Choroid plexus epithelial cell (primary cell): ENCODE measurements at places on chromosomes 1 and 21.

DNA sequence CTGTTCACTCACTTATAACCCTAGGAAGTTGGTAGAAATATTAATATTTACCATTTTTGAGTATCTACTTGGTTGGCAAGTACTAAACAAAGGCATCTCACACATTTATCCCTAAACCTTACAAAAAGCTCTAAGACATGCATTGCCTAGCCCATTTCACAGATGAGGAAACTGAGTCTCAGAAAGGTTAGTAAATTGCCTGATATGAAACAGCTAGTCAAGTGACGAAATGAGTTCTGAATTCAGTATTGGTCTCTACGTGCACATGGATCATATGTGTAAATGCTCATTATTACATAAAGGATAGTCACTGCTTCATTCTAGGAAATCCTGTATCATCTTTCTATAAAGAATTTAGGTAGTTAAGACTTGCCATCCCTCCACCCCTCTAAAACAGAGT, 105.1 kb downstream of the BARHL2 start:
- no peak for DNase-seq

DNA sequence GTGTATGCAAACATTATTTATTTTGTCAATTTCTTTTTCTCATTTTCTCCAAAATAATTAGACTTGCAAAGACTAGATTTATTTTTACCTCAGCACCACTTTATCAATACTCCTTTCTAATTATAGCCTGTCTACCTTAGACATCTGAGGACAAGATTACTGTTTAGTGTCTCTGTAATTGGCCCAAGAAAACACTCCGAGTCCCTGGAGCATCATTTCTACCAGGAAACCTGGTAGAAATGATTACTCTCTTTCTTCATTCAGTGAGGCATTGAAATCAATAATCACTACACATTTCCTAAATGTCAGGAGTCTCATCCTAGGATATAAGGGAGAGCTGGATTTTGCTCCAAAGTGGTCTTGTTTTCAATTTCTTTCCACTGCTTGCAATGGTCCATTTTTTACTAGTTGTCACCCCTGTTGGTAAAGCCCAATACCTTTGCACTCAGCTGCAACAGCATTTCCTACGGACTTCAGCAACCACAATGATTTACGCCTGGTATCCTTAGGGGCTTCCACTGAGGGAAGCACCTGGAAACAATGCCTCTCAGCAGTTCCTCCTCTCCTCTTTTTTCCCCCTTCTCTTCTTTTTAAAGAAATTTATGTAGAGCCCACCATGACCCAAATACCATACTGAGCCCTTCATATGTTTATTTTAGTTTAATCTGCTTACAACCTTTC, 64.6 kb downstream of the GRIK1 start:
- DNase-seq: no peak

DNA sequence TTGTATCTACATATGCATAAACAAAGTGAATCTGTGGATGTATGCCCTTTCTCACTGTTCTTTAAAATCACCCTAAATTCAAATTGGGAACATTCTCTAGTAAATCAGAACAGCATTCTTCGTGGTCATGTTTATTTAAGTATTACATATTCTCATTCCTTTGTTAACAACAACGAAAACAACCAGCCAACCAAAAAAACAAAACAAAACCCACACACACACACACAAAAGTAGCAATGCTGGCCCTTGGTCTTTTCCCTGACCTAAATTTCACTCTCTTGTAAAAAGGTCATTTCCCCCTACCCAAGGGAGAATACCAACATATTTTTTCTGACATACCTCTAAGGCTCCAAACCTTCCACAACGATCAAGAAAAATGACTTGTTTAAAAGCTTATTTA, 102.6 kb downstream of the NRIP1 start:
- peak; percentile 26 for DNase-seq

DNA sequence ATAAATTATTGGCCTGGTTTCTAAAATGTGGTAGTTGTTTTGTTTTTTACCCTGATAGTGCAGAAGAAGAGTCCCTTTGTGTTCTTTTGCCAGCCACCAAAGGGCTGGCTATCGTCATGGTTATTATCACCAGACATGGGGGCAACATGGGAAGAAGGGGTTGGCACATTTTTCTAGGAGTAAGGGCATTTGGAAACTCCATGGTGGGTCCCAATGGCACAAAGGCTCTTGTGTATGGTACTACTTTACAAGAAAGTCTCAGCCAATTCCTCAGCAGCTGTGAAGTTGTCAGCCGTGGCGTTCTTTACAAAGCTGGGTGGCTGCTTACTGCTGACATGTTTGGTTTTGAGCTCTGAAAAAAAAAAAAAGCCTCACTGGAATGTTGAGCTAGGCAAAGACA, 330.4 kb upstream of the ESRRG start:
- DNase-seq: no peak

DNA sequence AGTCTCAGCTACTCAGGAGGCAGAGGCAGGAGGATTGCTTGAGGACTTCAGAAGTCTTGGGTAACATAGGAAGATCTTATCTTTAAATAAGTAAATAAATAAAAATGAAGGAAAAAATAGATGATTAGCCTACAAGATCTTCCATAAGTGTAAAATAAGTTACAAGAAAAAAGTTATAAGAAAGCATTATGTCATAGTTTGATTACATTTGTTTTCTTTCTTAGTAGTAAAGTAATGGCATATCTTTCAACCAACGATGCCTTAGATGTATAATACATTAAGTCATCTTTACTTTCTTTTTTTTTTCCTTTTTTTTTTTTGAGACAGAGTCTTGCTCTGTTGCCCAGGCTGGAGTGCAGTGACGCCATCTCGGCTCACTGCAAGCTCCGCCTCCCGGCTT, 46.5 kb downstream of the SNRPE start:
- no peak for DNase-seq

DNA sequence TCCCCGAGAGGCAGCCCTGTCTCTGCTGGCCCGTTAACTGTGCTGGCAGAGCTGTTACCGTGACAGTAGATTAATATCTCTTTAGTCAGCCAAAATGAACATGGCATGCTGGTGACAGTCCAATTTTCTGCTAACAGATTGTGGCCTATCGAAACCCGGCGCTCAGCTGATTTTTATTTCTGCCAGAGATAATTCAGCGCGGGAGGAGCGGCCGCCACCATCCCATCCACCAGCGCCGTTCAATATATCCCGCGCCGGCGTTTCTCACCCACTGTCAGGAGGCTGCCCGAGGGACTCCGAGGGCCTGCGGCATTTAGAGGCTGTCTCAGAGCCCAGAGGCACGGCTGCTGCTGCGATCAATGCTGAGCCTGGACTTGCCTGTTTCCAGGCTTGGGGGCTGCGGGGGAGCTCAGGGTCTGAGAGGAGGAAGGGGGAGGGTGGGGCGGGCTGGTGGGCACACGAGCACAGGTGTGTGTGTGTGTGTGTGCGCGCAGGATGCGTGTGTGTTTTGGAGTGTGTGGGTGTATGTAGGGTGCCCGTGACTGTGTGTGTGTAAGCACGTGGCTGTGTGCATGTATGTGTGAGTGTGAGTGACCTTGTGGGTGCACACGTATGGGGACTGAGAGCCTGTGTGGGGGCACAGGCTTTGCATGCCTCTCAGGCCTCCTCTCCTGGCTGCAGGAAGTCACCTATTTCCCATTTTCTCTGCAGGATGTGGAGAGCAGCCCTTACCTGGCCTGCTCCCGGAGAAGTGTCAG, 109.7 kb upstream of the ACTRT2 start:
- no peak for DNase-seq

GRCh38 chr1:64679177-64679576, 65.7 kb upstream of the RAVER2 start:
- DNase-seq: no peak
